Iris pigment epithelial cell (primary cell): ENCODE measurements at places on chromosomes 7 and 10.

DNA sequence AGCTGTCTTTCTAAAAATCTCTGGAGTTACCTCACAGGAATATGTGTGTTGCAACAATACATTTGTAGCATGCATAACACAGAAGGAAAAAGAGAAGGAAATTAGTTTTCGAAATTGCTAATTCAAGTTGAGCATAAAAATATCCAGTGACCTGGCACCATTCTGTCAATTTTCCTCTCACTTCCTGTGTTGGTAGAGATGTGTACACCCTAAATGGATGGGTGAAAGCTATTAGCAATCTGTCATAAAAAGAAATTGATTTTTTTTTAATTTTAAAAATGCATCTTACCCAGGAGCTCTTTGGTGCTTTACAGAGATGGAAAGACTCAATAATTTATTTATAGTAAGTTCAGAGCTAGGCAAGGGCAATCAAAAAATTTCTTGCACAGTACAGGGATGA lies 333.3 kb upstream of the TMEM229A start:
- no peak for DNase-seq

- DNase-seq: no peak
Observed at GRCh38 chr7:7228967-7229366, 46.6 kb downstream of the C1GALT1 start.

- DNase-seq: no peak
Observed at GRCh38 chr10:119640875-119641526, 10.2 kb upstream of the BAG3 start.

GRCh38 chr7:157482025-157482424 lies 145.2 kb downstream of the DNAJB6 start:
- DNase-seq: no peak

GRCh38 chr10:101228966-101229265 lies 347 bp downstream of the LBX1 start:
- no peak for DNase-seq

- peak; percentile 96 for DNase-seq
Observed at GRCh38 chr7:17774248-17774647, 166.0 kb downstream of the SNX13 start.
